Right renal pelvis (tissue), 4 donors: ENCODE measurements at places on chromosomes 1 and 21.

DNA sequence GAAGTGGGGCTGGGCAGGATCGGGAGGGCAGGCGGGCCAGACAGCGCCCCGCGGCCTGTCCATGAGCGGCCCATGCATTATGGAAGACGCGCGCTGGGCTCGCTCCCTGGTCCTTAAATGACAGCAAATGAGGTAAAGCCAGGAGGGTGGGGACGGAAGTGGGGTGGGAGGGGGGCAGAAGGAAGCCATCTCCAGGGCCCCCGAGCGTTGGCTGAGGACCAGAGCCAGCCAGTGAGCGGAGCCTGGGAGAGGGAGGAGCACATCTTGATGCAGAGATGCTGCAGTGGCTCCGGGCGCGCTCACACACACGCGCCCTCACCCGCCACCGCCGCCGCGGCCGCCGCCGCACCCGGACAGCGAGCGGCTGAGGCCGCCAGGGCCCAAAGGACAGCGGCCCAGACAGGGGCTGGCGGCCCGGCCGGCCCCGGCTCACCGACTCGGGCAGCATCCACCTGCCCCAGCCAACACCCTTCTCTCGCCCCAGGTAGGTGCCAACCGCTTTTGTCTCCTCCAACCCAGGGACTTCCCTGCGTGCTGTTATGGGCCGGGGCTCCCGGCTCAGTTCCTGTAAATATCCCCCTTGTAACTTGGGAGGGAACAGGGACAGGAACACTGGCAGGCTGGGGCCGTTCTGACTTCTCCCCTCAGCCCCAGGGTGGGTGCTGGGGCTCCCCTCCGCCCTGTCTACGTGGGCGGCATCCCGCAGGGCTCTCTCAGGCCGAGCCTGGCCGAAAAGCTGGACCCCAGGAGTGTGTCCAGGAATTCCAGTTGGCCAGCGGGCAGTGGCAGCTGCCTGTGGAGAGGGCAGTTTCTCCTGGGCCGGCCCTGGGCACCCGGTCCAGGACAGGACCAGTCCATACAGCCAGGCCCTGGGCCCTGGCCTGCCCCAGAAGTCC is at the start of gene CNTN2:
Gene CNTN2, plus strand, starts transcription at position 302 of the 896 bp plus-strand sequence. CDS start 9,974 bp downstream, outside the sequence.
- no peak for DNase-seq

- DNase-seq = no peak
Observed at GRCh38 chr1:117013309-117013858, 11.8 kb downstream of the CD101 start.

GRCh38 chr1:208997726-208998312 is 585.7 kb upstream of the CAMK1G start:
- no peak for DNase-seq

DNA sequence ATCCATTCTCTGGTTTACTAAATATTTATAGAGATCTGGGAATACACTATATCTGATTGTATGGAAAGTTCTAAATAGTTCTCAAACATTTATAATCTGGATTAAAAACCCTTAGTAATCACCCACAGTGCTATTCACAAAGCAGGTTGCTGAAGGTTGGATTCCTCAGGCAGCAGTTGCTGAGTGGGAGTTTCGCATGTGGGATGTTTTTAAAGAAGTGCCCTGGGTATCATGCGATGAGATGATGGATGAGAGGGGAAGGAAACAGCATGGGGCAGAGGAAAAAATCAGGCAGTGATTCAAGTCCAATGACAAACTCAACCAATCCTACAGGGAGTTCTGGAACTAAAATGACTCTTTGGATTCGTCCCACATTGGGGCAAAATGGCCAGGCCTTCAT is 85.3 kb upstream of the GALNT2 start:
- DNase-seq = no peak

DNA sequence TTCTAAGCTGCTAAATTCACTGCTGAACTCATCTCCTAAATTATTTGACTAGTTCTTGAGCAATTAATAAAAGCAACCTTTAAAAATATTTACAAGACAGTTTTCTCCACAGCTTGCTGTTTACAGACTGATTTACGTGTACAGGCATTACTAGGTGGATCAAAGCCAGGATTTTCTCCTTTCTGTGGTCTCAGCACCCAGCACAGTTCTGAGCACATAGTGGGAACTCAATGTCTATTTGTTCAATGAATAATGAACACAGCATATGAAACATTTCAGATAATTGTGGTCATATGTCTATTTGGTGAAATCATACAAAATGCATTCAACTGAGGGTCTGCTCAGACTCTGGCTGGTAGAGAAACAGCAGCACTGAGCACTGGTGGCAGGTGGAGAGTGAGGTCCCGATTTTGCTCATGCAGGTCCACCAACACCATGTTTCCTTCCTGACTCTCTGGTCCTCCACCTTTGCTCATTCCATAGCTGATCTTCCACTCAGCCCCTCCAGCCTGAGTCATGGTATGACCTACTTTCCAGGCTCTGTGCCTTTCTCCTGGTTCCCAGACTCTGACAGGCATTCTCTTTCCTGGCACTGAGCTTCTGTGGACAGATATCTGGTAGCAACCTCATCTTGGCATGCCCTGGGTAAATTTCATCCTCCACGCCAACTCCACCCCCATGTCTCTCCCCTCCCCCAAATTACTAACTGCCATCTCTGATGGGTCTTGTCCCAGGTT is 311.3 kb downstream of the TGFB2 start:
- DNase-seq = no peak

GRCh38 chr1:31897526-31898100 is 40.6 kb downstream of the PTP4A2 start:
- no peak for DNase-seq

DNA sequence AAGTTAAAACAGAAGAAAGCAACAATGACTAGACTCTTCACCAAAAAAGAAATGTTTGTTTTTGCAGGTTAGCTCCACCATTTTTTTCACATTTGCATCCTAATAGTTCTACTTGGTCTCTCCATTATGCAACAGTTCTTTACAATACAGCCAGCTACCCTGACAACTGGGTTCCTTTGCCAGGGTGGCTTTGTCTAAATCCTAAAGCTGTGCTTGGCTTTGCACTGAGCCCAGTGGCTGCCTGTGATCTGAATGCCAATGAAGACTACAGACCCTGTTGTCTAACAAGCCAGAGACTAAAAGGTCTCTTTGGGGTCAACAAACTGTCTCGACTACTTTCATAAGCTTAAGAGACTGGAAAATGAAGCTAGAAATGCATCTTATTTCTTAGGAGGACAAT is 112.0 kb downstream of the AKT3 start:
- DNase-seq = no peak

- no peak for DNase-seq
Observed at GRCh38 chr1:211532088-211532444, 40.1 kb upstream of the RD3 start.

DNA sequence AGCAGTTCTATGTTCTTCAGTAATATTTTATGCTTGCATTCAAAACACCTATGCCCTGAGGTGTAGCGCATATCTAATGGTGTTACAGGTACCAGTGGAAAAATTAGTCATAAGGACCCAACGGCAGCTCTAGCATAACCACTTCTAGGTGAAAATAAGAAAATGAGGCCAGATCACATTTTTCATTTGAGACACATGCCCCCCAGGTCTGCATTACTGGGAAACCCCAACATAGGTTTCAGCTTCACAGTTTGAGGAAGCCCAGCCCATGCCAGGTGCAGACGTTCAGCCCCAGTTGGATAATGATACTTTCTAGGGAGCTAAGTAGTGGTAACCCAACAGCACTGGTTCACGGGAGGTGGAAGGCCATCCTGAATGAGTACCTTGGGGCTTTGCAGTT is 129.8 kb downstream of the CNIH3 start:
- no peak for DNase-seq

DNA sequence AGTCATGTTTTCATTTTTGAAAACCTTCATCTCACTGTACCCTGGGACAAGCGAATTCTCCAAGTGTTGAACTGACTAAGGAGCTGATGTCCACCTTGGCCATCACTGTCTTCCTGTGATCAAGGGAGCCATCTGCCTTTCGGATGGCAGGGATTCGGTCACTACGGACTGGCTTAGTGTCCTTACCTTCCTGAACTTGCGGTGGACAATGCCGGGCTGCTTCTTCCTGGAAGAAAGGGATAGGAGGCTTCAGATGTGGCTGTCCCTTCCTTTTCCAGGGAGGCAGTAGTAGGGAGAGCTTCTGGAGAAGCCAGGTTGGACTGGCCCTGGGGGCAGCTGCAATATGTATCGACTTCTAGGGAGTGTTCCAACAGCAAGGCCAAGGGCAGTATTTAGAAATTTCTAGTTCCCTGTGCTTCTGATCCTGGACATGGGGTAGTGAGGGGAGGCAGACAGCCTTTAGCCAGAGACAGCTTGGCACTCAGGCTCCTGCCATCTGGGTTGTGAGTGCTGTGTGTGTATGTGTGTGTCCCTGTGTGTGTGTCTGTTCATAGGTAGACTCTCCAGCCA is 114.6 kb downstream of the IER5 start:
- DNase-seq = no peak

- DNase-seq = no peak
Observed at GRCh38 chr21:33783187-33783979, 132.2 kb downstream of the ATP5PO start.

DNA sequence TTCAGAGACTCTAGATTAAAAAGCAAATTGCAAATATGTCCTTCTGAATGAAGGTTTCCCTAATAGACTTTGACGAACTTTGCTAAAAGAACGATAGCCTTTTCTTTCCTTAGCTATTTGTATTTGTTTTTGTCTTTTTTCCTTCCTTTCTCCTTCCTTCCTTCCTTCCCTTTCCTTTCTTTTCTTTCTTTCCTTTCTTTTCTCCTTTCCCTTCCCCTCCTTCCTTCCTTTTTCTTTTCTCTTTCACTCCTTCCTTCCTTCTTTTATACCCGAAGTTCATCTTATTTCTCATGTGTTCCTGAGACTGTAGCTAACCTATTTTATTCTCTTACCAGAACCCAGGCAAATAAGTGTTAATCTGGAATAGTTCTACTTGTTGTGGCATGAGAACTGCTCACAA is 381.2 kb upstream of the RUNX1 start:
- no peak for DNase-seq

- peak; percentile 9 for DNase-seq
Observed at GRCh38 chr1:869499-870244, 54.1 kb upstream of the SAMD11 start.

DNA sequence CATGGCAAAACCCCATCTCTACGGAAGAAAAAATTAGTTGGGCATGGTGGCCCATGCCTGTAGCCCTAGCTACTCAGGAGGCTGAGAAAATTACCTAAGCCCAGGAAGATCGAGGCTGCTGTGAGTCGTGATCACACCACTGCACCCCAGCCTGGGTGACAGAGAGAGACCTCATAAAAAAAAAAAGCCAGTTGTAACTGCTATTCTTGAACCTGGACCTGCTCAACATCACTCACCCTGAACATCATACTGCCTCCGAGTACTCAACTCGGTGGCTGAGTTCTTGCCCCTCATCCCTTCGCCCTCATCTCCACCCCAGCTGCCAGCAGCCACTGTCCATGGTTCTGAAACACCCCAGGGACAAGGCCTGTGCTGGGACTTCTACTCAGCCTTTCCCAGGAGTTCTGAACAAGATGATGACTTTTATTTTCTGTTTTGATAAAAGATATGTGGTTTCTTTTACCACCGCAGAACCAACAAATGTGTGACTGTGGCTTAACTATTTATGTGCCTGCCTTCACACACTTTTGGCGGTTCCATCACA is 5.4 kb upstream of the DISP3 start:
- peak; percentile 52 for DNase-seq

GRCh38 chr1:60813071-60813470 is 269.3 kb upstream of the NFIA start:
- DNase-seq = no peak

GRCh38 chr1:221809091-221810029 is 67.5 kb upstream of the DUSP10 start:
- no peak for DNase-seq

DNA sequence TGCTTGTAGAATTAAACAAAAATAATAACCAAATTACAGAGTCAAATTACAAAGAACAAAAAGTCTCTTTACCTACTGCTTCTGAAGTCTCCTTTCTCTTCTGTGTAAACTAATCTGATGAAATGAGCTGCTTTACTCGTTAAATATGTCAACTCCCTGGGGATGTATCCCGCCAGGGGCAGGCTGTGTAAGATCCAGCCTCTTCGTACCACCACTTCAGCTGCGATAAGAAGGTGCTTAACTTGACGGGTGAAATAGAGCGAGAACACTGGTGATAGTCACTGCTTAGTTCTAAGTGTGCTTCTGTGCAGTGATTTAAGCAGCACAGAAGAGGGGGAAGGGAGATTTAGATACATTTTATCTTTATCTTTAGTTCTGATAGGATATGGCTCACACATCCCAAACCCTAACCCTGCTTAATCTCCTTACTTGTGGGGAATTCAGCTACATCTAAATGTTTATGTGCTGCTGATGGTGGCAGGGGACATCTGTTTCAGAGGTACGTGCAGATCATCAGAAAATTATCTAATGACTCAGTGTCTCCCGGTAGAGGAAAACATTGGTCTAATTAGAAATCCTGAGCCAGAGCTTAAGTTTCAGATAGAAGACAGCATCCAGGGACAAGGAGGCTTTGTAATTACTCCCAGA is 46.0 kb downstream of the RHOU start:
- no peak for DNase-seq
